NCI-H446 treated with DMSO at 0.1 percent for 48 hours (cell line): ENCODE measurements at places on chromosomes 2 and 18.
A peak's percentile ranks its signal among the peaks of the same experiment; 100 is the strongest.

- no peak for DNase-seq
Observed at GRCh38 chr2:120423167-120423943, 77.4 kb downstream of the INHBB start.

- DNase-seq = no peak
Observed at GRCh38 chr2:158102446-158102845, 770 bp downstream of the UPP2 start.

GRCh38 chr2:123839326-123839725 lies 185.8 kb upstream of the CNTNAP5 start:
- DNase-seq = no peak

DNA sequence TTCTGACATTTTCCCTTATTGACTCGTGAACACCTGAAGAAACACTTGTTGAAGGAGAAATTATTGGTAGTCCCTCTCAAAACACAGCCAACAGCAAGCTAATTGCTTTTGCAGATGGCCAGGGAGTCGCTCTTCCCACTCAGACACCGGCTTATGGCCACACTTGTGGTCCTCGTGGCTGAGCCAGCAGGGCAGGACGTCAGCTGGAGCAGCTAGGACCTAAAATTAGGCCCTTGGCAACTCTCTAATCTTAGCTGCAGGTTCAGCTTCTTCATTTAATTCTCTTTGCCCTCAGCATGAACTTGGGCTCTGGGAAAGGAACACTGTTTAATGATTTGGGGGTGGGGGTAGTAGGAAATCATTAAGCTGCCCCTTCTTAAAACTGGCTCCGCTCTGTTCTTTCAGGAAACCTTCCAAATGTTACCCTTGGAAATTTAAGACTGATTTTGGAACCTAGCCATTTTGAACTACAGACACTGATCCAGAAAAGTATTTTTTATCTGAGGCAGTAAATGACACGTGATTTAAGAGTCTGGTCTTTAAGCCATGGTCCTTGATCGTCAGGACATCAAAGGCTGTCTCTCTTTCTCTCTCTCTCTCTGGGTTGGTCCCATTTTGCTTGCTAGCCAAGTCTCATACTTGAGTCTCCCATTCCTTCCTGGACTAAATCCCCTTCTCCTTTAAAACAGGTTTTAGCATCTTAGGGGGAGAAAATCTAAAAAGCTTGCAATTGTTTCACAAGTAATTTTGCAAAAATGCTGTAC lies 77.5 kb downstream of the CDK15 start:
- peak; percentile 75 for DNase-seq

DNA sequence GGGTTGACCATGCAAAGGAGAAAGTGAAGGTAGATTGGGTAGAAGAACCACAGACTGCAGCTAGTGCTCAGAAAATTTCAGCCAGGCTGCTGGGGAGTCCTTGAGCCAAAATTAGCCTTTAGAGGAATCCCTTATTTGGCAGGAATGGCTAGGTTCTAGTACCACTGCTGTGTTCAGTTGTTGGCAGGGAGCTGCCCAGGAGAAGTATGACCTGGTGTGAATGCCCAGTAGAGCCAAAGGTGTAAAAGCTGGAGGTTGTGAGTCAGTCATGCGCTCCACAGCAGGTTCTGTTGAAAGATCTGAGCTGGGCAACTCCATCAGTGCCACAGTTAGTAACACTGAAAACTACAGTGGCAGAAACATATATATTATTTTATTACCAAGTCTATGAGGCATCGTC lies 36.4 kb upstream of the TBR1 start:
- DNase-seq = no peak

DNA sequence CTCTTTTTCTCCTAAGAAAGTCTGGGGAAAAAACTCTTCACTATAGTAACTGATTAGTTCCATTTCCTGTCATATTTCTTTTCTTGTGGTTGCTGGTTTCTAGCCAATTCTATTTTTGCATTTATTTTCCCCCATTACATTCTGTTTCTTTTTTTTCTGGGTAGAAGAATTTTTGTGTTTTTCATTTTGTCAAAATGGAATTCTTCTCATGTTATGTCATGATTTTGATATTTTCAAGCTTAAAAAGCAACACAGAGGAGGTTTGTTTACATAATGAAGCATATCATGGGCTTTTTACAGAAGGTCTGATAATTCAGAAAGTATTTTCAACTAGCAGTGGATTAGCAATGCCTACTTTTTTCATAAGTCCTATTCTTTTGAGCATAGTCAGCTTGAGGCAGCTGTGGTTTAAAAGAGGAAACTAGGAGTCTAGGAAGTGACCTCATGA lies 102.0 kb downstream of the MAP2 start:
- no peak for DNase-seq

GRCh38 chr2:141911485-141912066 lies 219.2 kb downstream of the LRP1B start:
- no peak for DNase-seq

DNA sequence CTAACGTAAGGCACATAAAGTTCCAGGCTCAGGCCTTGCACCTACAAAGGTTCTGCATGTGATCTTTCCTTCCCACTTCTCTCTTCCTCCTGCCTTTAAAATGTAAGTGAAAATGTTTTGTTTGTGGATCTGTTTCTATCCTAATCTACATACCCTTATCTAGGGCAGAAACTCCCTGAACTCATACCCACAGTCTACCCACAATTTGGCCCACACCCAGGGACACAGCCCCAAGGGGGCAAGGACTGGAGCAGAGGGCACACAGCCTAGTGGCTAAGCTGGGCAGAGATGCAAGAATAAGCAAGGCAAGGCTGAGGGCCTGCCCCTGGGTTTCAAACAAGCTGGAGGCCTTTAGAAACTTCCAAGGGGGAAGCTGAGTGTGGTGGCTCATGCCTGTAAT lies 71.0 kb downstream of the HS1BP3 start:
- DNase-seq = no peak

DNA sequence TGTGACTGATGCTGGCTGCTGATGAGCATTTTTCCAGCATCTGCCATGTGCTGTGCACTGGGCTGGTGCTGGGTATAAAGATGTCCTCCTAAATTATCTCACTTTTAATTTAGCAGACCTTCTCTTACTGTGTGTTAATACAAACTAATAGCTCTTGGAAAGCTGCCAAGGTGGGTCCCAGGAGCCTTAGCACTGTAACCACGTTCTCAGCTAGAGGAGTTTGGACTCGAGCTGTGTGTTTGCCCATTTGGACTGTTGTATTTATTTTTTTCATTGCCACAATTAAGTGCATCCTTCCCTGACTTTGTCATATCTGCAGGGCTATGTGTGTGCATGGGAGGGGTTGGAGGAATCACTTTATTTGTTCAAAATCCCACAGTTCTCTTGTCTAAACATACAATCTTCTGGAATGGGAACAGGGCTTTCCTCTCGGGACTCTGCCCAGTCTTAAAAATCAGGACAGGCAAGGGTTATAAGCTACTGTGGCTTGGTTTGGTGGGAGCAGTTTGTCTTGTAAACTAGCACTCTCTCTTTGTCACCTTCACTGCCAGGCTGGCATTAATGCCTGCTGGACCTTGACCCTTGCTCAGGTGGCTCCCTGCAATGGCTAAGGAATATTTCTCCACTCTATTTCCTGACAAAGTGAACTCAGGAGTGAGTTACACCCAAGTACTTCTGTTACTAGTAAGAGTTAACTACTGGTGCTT lies 129.7 kb upstream of the MGAT5 start:
- peak; percentile 67 for DNase-seq

- DNase-seq = no peak
Observed at GRCh38 chr18:71371951-71372605, 1083.2 kb downstream of the SOCS6 start.

DNA sequence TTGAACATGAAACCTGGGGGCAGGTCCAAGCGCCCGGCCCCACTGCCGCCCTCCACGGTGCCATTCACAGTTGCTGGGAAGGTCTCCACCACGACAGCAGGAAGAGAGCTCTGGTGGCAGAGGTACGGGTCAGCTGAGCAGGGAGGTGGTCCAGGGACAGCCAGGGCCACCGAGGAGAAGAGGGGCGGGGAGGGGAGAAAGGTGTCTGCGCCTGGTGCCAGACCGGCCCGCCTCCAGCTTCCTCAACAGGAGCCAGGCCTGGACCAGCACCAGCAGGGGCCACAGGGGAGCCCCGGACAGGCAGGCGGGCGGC lies 56.2 kb downstream of the BIN1 start:
- DNase-seq = no peak

GRCh38 chr18:76353046-76353445 lies 142.0 kb downstream of the ZNF516 start:
- DNase-seq = no peak
